Stimulated activated CD4-positive, alpha-beta T cell treated with anti-CD3 and anti-CD28 coated beads, Interleukin-1b, Interleukin-23, amount 100 ng/mL, for 1 hour (primary cell): ENCODE measurements at places on chromosomes 11 and 22.

DNA sequence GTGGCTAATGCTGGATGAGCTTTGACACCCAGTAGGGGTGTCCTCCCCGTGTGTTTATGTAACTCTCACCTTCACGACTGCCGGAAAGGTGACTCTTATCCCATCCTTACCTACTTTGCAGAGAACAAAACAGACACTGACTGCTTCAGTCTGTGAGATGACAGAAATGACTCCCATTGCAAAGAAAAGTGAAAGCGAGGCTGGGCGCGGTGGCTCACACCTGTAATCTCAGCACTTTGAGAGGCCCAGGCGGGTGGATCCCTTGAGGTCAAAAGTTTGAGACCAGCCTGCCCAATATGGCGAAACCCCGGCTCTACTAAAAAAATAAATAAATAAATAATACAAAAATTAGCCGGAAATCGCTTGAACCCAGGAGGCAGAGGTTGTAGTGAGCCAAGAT, 106.4 kb upstream of the ANO1 start:
- no peak for DNase-seq

GRCh38 chr22:49853981-49854831, 562 bp downstream of the ZBED4 start:
- no peak for DNase-seq

DNA sequence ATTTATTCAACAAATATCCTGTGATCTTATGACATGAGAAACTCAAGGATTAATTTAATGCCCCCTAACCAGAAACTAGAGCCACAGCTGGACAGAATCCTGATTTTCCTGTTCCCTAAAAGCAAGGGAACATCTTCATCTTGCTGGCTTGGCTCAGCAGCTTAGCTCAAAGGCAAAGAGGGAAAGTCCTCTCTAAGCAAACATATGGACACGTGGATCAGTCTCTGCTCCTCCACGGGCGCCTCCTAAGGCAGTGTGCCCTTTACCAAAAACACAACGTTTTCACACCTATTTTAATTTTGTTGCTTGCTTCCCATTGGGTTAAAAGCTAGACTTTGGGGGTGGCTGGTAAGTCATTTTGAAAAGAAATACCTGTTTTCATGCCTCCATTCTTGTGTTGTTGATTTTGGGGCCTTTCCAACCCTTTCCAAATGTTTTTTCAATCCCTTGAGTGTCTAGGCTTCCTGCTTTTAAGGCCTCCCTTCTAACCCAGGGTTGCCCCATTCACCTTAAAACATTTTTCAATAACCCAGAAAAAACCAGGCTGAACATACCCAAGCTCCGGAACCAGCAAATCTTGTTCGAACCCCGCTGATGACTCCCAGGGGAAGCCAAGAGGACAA, 15.5 kb downstream of the SLC1A2 start:
- no peak for DNase-seq

- no peak for DNase-seq
These were observed 4.0 kb downstream of the OR8B8 start for GRCh38 chr11:124441519-124441918.

DNA sequence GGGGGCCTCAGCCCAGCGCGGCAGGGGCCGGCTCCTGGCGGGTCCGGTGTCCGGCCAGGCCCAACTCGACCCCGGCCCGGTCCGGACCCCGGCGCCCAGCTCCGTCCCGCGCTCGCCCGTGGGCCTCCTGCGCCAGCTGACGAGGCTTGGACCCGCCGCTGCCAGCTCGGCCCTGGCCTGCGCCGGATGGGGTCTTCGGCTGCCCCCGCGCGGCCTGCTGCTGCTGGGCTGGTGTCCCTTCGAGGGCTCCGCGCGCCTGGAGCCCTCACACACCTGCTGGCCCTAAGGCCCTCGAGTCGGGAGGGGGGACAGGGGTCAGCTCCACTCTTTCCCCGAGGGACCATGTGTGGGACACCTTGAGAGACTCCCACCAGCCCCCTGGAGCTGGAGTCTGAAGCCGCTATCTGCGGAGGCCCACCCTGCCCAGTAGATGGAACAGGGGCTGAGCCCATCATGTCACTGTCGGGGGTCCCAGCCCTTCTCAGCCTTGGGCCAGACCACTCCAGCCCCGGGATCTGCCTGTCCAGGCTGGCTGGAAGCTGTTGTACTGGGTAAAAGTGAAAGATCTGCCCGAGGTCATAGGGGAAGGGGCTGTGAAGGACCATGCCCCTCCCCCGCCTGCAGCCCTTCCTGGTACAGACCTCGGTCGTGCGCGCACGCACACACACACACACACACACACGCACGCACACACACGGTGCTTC, 768 bp upstream of the CDKN1C start:
- no peak for DNase-seq

GRCh38 chr11:35109041-35109440, 29.9 kb upstream of the CD44 start:
- DNase-seq: no peak

GRCh38 chr11:67638535-67639437, 777 bp downstream of the TBX10 start:
- DNase-seq: no peak

DNA sequence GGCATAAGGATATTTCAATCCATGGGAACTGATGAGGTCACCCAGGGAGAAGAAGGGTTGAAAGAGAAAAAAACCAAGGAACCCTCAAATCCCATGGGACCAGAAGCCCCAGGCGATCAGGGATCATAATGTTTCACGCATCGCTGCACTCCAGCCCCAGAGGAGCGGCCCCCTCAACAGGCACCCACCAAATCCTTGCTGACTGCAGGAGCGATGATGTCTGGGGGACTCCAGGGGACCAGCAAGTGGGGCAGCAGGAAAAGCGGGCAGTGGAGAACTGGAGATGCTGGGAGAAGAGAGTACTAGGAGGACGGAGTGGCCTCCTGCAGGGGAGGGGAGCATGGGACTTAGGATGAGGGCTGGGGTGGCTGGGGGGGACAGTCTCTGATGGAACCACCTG, 47.7 kb upstream of the LINC01488 start:
- DNase-seq: no peak

- DNase-seq: no peak
These were observed 563 bp downstream of the BID start for GRCh38 chr22:17773606-17774205.

- DNase-seq: no peak
These were observed 80.1 kb downstream of the MICAL3 start for GRCh38 chr22:17944256-17944655.

- no peak for DNase-seq
These were observed 1025.0 kb downstream of the JRKL start for GRCh38 chr11:97414801-97415200.

DNA sequence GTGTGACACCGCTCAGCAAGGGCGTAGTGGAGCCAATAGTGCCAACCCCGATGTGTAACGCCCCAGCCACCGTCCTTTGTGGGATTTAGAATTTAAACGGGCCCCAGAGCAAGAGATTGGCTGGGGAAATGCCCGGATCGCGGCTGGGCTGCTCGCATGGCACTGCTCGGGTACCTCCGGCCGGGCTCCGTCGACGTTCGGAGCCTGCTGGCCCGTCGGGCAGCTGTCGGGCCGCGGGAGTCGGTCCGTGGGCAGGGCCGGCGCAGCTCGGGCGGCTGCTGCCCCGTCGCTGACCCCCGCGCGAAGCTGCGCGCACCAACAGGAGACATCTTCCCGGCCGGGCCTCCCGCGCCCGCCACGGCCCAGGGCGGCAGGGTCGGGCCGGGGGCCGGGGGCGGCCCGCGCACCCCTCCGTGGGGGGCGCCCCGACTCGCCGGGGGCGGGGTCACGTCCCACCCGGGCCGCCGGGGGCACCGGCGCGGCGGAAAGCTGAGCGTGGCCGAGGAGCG, 1.3 kb upstream of the KDM2A start:
- DNase-seq: no peak

DNA sequence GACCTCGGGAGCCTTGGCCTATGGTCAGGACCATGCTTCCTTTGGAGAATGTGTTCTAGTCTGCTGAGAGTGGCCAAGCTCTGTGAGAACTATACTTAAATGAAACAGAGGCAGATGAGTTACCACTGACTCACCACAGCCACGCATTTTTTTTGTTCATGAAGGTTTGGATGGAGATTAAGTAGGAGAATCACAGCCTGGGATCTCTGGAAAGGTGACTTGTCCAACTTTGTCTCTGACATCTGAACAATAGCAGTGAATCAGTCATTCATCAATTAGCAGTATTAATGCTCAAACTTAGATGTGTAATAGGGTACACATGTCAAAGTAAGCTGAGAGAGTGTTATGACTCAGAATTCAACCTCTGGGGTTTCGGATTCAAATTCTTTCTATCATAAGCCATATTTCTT, 100.7 kb upstream of the ANO3 start:
- no peak for DNase-seq

- DNase-seq: no peak
These were observed 188.8 kb upstream of the CADM1 start for GRCh38 chr11:115693002-115693401.
